ENCODE measurements at places on chromosomes 1 and 21.

- DNase-seq = no peak
Observed at GRCh38 chr1:6121021-6121421, 59.1 kb downstream of the CHD5 start.

DNA sequence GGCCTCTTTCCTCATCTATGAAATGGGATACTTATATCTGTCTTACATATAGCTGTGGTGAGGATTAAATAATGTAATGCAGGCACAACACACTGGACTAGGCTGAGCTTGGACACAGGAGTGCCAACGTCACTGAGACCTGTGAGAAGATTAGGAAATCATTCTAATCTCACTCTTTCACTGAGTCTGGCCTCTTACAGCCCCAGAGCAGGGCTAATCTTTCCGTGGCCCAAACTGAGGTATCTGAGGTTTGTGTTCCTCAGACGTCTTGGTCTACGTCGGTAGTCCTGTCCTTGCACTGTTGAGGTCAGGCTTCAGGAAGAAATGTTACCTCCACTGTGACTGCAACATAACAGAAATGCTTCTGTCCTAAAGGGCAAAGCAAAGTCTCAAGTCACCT, 22.6 kb upstream of the A3GALT2 start:
- DNase-seq = no peak

GRCh38 chr1:109757936-109758786, 5.6 kb downstream of the EPS8L3 start:
- DNase-seq = no peak

GRCh38 chr1:47205918-47206317, 16.1 kb upstream of the PDZK1IP1 start:
- no peak for DNase-seq

GRCh38 chr1:94255476-94255875, 18.1 kb upstream of the ARHGAP29 start:
- DNase-seq = no peak

DNA sequence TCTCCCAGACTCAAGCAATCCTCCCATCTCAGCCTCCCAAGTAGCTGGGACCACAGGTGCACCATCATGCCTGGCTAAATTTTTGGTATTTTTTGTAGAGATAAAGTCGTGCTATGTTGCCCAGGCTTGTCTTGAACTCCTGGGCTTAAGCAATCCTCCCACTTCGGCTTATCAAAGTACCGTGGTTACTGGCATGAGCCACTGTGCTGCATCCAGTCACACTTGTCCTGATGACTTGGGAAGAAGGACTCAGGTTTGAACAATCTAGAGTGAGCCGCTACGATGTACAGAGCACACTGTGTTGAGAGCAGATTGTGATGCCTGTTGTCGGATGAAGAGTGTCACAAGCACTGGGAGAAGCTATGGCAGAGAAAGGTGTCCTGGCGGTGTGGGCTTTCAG, 27.2 kb downstream of the RNF187 start:
- DNase-seq = no peak

DNA sequence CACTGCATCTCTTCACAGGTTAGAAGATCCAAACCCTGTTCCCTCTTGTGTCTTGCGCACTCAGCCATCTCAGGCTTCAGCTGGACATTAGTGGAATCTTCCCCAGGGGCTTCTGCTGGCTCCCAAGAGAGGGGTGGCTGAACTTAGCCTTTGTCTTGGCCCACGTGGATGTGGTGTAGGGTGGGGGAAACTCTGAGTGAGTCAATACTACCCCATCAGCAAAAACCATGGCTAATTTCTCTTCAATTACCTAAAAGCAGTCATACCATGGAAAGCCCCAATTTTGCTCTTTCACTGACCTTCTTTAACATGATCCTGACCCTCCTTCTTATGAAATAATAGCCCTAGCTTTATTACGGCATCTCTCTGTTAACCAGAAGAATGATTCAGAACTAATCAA, 72.5 kb upstream of the RAB3GAP2 start:
- no peak for DNase-seq

- DNase-seq = no peak
Observed at GRCh38 chr1:119868176-119868575, 28.1 kb downstream of the ADAM30 start.

GRCh38 chr1:196808529-196809235, 10.8 kb upstream of the CFHR1 start:
- no peak for DNase-seq

GRCh38 chr1:171019971-171020370, 70.7 kb upstream of the FMO3 start:
- no peak for DNase-seq

- DNase-seq = no peak
Observed at GRCh38 chr1:169896013-169896412, 2.3 kb upstream of the SCYL3 start.

GRCh38 chr1:47191940-47192457, 2.2 kb upstream of the PDZK1IP1 start:
- no peak for DNase-seq

DNA sequence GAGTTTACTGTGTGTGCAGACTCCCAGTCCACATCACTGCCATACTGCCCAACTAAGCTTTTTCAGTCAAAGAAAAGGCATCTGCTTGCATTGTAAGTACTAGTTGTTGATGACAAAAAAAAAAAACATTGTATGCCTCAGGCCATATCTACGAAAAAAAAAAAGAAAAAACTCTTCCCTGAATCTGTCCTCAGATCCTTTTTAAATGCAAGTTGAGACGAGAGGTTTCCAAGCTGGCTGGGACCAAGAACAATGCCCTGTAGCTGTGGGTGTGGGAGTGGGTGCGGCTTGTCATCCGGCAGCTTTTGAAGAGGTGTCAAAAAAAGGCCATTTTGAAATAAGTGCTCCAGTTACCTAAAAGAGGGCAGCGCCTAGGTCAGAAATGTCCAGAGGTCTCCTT, 29.2 kb upstream of the HHAT start:
- DNase-seq = no peak

- DNase-seq = no peak
Observed at GRCh38 chr21:45835301-45836267, 146.0 kb upstream of the COL6A1 start.

DNA sequence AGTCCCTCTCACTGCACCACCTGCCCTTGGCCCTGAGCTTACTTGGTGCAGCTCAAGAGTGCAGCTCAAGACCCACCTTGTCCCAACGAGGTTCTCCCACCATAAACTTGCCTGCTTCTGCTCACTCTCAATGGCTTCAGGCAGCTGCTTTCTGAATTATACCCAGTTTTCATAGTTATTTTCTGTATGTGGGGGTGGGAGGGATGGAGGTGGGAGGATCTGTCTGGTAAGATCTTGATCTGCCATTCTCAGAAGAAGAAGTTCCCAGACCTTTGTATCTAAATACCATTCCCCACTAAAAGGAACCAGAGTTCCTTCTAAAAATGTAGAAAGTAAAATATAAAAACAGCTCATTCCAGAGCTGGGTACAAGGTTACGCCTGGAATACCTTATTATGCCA, 111.5 kb downstream of the SIM2 start:
- DNase-seq = no peak

- peak; percentile 80 for DNase-seq
Observed at GRCh38 chr1:37477198-37477931, 3.0 kb downstream of the ZC3H12A start.

DNA sequence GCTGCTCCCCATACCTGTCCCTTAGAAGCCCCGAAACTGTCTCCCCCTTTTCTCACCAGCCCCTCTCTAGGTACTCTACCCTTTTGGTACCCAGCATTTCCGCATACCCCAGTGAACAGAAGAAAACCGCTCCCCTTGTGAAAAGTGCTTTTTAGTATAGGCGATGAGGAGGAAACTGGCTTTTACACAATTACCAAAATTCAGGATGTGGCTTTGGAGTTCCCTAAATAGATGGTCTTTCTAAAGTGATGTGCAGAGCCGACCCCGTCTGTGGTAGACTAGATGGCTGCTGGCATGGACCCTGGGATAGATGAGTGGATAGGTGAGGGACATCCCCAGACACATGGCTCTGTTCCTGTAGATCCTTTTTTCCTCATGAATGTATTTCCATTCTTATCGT, 2.6 kb upstream of the PER3 start:
- no peak for DNase-seq

Data from stimulated activated CD4-positive, alpha-beta T cell treated with anti-CD3 and anti-CD28 coated beads, Interleukin-1b, Interleukin-23, amount 100 ng/mL, for 1 hour (primary cell).